Muscle of back (tissue), 13 donors: ENCODE measurements at places on chromosomes 16 and 17.

DNA sequence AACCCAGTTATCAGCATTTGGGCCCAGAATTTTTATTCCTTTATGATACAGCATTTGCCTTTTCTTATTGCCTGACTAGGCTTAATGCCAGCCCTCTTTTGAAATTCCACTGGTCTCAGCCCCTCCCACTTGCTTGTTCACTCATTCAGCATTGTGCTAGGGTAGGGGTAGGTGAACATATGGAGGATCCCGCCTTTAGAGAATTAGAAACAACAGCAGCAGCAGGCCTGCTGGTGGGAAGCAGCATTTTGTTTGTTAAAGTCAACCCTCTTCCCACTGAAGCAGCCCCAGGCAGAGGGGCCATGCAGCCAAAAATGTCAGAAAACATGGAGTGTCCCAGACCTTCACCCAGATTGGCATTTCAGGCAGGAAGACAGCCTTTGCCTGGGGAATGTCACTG is 1355.2 kb downstream of the CDH8 start:
- DNase-seq = no peak

GRCh38 chr16:64475627-64476351 is 646.1 kb downstream of the CDH11 start:
- DNase-seq = peak; percentile 27

GRCh38 chr17:74524653-74525464 is 6.4 kb downstream of the CD300LB start:
- no peak for DNase-seq

- no peak for DNase-seq
Observed at GRCh38 chr17:48970224-48970623, 1.8 kb upstream of the GIP start.
